ENCODE measurements at places on chromosomes 2 and 18.

DNA sequence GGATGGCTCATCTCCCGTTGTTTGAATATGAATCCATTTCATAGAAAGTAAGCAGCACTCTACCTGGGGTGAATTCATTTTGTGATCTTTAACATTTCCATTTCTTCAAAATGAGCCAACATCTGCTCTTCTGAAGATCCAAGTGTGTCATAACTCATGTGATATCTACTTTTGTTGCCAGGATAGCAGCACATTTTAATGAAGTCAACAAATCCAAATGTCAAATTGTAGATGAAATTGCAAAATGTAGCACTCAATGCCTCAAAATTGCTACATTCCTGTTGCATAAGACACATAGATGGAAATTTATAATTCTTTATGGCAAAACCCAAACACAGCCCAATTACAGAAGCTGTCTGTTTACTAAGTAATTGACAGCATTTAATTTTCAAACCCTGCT, 360.7 kb downstream of the TMX3 start:
- DNase-seq: no peak

DNA sequence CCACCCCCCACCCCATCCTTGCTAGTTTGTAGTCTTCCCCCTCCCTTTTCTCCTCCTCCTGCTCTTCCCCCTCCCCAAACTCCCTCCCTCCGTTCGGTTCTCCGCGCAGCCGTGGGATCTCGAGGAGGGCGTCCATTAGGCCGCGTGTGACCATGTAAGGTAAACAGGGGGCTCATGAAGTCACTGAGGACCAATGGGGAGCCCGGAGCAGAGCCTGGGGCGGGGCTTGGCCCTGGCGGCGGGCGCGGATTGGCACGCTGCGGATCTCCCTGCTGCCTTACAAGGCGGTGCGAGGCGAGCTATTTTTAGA, 246 bp upstream of the KLF7 start:
- DNase-seq: peak; percentile 100

GRCh38 chr2:102116630-102117471, 25.7 kb upstream of the IL1R1 start:
- no peak for DNase-seq

DNA sequence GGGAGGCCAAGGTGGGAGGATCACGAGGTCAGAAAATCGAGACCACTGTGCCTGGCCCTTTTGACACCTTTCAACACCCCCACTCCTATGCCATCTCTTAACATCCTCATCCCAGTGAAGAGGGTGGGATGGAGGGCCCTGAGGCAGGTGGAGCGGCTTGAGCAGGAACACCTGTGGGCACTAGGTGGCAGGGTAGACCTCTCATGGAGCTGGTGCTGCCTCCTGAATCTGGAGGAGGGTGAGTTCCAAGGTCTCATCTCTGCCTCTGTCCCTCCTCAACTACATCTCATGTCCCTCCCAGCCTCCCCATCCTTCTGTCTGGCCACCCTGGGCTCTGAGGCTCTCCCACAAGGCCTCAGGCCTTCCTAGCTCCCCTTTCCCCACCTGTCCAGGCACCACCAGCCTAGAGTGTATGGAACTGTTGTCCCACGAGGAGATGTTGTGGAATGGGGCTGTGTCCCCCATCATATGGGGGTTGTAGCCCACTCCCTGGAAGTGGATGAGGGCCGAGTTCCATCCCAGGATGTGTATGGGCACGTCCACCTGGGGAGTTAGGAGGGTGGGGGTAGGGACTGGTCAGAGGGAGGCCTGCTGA, 17.0 kb upstream of the CRYBA2 start:
- DNase-seq: no peak

- DNase-seq: no peak
These were observed 152.6 kb downstream of the COL6A3 start for GRCh38 chr2:237261327-237261726.

GRCh38 chr2:191064590-191064989, 50.6 kb upstream of the STAT1 start:
- no peak for DNase-seq

GRCh38 chr2:31151501-31151900, 13.3 kb upstream of the GALNT14 start:
- no peak for DNase-seq

DNA sequence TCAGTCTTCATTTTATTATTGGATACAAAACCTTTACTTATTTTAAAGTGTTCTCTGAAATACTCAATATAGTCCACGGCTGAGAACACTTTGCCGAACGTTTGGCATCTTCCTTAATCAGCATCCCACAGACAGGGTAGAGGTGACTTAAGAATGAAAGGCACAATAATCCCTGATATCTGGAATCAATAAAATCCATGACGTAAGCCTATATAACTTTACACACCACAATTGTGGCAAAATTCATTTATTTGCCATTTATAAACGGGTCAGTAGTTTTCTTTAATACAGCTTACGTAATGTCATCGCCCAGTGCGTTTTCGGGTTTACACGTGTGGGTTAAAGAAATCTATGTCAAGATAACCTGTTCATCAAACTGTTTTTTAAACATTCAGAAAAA, 1.3 kb downstream of the MGAT4A start:
- DNase-seq: no peak

GRCh38 chr2:144493027-144493809, 26.7 kb downstream of the ZEB2 start:
- DNase-seq: no peak

GRCh38 chr2:128270672-128271596, 47.7 kb downstream of the HS6ST1 start:
- DNase-seq: no peak

DNA sequence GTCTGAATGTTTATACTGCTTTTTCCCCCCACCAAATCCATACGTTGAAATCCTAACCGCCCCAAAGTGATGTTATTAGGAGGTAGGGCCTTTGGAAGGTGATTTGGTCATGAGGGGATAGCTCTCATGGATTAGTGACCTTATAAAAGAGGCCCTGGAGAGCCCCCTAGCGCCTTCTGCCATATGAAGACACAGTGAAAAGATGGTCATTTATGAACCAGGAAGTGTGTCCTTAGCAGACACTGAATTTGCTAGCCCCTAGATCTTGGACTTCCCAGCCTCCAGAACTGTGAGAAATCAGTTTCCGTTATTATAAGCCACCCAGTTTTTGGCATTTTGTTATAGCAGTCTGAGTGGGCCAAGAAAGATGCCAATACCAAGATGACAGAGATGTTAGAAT, 7.2 kb upstream of the TSN start:
- no peak for DNase-seq

- DNase-seq: no peak
These were observed 48.5 kb downstream of the HS6ST1 start for GRCh38 chr2:128269990-128270671.

- DNase-seq: no peak
These were observed 183.3 kb downstream of the CAMKMT start for GRCh38 chr2:44545005-44545404.

DNA sequence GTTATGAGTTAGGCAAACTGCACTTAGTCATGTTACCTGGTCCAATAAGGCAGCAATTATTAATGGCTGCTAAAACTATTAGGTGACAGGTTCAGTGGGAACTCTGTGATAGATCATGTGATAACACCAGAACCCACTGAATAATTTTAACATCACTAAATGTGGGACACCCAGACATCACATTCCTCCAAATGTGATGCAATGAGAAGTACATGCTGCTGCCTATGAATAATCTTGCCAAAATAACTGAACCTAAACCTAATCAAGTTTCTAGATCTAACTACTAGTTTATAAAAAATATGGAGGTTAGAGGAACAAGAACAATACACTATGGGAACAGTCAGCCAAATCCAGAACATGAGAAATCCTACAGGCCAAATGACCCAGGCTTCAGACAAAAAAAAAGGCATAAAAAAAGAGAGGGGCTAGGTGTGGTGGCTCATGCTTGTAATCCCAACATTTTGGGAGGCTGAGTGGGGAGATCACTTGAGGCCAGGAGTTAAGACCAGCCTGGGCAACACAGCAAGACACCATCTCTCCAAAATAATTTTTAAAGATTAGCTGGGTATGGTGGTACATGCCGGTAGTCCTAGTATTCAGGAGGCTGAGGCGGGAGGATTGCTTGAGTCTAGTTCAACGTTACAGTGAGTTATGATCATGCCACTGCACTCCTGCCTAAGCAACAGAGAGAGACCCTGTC, 7.0 kb upstream of the ACTR2 start:
- DNase-seq: no peak

- DNase-seq: no peak
These were observed 50.3 kb downstream of the RABL2A start for GRCh38 chr2:113677330-113677729.

GRCh38 chr2:58967736-58968135, 726.6 kb upstream of the FANCL start:
- no peak for DNase-seq

DNA sequence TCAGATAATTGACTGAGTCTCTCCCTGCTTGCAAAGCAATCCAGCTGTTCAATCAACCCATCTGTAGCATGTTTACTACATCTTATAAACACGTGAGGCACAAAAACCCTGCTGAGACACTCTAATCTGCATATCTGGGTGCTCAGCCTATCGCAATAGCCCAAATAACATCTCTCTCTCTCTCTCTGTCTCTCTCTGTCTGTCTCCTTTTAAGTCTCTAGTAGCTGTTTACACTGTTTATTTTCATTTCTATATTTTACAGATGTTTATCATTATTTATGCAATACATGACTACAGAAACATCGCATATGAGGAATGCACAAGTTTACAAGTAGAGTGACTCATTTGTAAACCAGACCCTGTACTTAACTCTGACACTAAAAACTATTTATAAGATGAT, 422.1 kb upstream of the DSEL start:
- no peak for DNase-seq

DNA sequence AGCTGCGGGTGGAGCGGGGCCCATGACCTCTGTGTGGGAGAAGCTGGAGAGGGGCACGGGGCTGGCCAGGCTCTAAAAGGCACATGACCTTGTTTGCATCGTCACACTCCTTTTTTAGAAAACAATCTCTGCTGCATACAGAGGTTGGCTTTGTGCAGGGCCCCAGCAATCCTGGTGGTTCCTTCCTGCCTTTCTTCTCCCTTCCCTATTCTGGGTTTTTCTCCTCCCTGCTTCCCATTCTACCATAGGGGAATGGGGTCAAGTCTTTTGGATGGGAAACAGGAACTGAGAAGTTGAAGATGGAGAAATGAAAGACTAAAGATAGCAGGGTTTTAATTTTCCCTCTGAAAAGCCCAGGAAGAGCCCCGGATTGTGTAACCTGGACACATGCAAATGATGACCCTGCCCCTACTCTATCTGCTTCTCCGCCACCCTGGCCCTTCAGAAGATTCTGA, 53.9 kb downstream of the ASAP2 start:
- DNase-seq: no peak

GRCh38 chr2:54310961-54311360, 54.9 kb upstream of the TSPYL6 start:
- DNase-seq: no peak

DNA sequence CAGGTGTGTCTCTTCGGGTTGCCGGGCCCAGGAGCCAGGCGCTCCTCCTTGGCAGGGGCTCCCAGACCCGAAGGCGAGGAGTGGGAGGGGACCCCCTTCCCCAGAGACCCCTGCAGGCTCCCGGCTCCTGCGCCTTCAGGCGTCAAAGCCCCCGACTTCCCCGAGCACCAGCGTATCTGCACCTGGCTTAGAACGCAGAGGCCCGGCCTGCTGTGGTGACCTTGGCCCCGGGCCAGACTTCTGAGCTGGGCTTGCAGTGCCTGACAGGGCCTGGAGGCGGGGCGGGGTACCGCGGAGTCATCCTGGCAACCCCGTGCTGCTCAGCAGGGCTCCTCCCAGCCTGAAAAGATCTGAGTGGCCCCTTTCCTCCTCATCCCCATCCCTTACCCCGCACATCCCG, 27.0 kb downstream of the SKA1 start:
- DNase-seq: no peak

GRCh38 chr2:47803363-47803762, 20.4 kb downstream of the MSH6 start:
- no peak for DNase-seq

DNA sequence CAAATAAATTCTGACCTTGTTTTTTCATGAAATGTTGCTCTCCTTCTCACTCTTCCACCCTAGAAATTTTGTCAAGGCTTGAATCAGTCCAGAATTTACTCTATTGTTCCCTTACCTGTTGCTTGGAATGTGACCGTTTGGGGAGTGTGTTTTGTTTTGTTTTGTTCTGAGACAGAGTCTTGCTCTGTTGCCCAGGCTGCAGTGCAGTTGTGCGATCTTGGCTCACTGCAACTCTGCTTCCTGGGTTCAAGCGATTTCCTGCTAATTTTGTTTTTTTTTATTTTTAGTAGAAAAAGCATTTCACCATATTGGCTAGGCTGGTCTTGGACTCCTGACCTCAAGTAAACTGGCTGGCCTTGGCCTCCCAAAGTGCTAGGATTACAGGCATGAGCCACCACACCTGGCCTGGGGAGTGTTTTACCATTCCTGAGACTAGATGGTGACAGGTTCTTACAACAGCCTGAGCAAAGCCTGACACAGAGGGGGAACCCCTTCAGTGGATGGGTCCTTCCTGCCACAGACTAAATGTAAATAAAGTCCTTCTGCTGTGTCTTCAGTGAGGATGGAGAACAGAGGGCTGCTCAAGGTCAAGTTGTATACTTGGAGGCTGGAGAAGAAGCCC, 52.0 kb downstream of the HAUS1 start:
- DNase-seq: no peak

- no peak for DNase-seq
These were observed 249.5 kb upstream of the FN1 start for GRCh38 chr2:215685238-215685990.

- DNase-seq: no peak
These were observed 243.3 kb downstream of the TSN start for GRCh38 chr2:121998751-121999150.
